Heart left ventricle (tissue), 16 donors: ENCODE measurements at places on chromosomes 11 and 22.

DNA sequence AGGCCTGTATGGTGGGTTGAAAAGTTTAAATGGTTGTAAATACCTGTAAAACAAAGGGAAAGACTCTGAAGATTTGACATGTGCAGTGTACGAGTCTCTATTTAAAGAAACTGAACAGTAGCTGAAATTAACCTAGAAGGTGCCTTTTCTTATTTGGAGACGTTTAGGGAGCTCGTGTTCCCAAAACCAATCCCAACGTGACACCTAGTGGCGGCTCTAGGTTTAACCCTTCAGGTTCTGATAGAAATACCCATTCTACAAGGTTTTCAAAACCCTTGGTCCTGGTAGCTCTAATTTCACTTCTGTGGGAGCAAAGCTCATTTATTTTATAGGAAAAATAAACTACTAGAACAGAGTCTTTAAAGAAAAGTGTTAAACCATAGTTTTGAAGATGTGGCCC is 258.3 kb downstream of the LRRC4C start:
- no peak overlapping the region for H3K4me3 ChIP-seq
- DNase-seq: no peak
- H3K27me3 ChIP-seq: no peaks in the 10 kb centered on the region

GRCh38 chr11:97938789-97939188 is 1082.0 kb upstream of the CNTN5 start:
- no peak for DNase-seq
- H3K36me3 ChIP-seq: no peaks in the 10 kb centered on the region
- H3K4me1 ChIP-seq: no peaks in the 10 kb centered on the region

DNA sequence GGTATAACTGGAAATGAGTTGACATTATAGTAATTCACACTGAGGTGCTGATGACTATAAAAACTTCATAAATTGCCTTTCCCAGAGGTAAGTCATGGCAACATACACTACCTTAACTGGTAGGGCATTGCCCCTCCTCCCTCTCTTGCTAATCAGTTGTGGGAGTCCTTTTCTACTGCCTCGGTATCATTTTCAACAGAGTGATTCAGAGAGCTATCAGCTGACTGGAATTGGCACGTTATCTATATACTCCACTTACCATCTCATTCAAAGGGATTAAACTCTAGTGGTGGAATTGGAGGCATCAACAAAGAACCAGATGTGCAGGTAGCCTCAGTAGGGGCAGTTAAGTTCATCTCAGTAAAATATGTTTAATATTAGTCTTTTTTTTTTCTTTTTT is 8.0 kb upstream of the NUP160 start:
- DNase-seq: no peak
- H3K27ac ChIP-seq: no peak overlapping the region
- H3K27me3 ChIP-seq: no peaks in the 10 kb centered on the region
- H3K4me1 ChIP-seq: no peaks in the 10 kb centered on the region
- H3K4me3 ChIP-seq: no peak overlapping the region

DNA sequence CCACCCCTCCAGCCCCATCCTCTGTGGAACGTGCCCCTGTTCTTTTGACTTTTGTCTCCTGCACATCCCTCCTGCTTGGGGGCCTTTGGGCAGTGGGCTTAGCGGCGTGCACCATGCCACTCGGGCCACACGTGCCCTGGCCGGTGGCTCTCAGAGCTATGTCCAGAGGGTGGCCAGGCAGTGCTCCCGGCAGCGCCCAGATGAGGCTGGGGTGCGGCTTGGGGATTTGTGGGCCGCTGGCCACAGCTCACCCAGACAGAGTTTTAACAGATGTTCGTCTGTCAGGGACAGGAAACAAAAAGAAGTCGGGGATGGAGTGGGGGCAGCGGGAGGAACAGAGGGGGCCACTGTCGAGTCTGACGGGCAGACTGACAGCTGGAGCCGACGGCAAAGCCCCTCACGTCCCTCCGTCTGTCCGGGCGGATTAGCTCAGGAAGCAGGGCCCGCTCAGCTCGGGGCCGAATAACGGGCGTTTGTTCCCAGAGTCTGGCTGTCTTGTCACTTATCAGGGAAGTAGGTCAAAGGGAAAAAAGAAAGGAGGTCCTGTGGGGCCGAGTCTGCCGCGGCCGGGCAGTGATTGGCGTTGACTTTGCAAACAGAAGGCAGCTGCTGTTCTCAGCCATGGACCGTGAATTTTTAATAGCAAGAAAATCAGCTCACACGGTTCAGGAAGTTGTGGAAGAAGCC is 61.6 kb downstream of the LRP5 start:
- H3K27me3 ChIP-seq: no peaks in the 10 kb centered on the region
- H3K36me3 ChIP-seq: no peaks in the 10 kb centered on the region
- H3K27ac ChIP-seq: peak overlapping the region; percentile 89

DNA sequence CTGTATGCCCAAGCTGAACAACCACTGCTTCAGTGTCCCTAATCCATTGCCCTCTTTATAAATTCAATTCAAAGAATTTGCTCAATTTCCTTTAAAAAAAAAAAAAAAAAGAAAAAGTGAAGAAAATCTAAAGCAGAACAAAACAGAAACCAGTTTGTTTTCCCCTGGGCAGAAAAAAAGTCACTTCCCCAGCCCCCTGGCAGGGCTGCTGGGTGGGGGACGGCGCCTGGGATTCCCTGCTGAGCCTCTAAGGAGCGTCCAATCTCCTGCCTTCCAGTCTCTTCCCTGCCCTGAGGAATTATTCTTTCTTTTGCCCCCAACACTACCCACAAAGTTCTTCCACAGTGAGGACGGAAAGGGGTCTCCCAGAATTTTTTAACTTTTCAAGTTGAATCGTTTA is 23.9 kb downstream of the DKK3 start:
- H3K27ac ChIP-seq: peak overlapping the region; percentile 71
- no peak overlapping the region for H3K4me3 ChIP-seq
- peaks cover 69% of the 10 kb centered on the region for H3K4me1 ChIP-seq
- no peak for DNase-seq
- no peaks in the 10 kb centered on the region for H3K36me3 ChIP-seq

- H3K4me3 ChIP-seq: no peak overlapping the region
- H3K4me1 ChIP-seq: no peaks in the 10 kb centered on the region
- no peaks in the 10 kb centered on the region for H3K27me3 ChIP-seq
These were observed 246.4 kb upstream of the PDGFD start for GRCh38 chr11:104410336-104410735.

- no peaks in the 10 kb centered on the region for H3K4me1 ChIP-seq
- H3K4me3 ChIP-seq: no peak overlapping the region
- no peaks in the 10 kb centered on the region for H3K27me3 ChIP-seq
- no peak overlapping the region for H3K27ac ChIP-seq
- no peaks in the 10 kb centered on the region for H3K36me3 ChIP-seq
These were observed 435.0 kb upstream of the CADM1 start for GRCh38 chr11:115939104-115939730.
